Mammary epithelial cell (primary cell): ENCODE measurements at places on chromosomes 13 and 19.
A peak's percentile ranks its signal among the peaks of the same experiment; 100 is the strongest.

GRCh38 chr13:31627097-31627845, 112.1 kb upstream of the RXFP2 start:
- DNase-seq, result peak; percentile 19

DNA sequence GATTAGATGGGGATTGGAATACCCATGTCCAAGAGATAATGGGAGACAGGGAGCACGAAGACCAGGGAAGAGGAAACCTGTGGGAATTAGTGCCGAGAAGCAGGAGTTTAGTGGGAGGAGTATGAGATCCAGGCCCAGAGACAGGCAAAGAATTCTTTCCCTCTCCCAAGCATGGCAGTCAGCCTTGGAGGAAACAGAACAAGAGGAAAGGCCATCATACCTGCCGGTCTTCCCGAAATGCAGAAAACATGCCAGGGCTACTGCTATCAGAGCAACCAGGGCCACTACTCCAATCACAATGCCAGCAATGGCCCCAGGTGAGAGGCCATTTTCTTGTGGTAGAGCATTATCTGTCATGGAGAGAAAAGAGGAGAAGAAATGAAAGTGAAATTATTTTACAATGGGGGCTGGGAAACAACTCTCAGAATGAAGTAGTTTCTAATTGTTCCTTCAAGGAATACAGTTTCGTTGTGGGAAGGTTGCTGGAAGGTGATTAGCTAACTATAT, 16.1 kb downstream of the CEACAM1 start:
- DNase-seq, result no peak

DNA sequence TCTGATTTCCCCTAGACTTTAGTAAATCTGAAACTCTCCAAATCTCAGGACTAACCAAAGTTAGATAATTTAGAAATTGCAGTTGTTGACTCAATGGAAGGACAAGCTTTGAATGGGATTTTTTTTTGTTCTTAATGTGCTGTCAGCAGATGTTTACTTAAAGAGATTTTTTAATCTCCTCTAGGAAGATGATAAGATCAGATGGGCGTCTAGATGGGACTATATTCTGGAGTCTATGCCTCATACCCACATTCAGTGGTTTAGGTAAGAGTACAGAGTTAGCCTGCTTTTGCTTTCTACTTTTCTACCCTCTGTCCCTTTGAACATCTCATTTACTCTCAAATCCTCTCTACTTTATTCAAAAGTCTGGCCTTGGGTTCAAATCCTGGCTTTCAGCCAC, 39.3 kb downstream of the TM9SF2 start:
- no peak for DNase-seq

- DNase-seq, result peak; percentile 53
Measured at GRCh38 chr13:46885018-46885417, 11.8 kb downstream of the HTR2A start.

DNA sequence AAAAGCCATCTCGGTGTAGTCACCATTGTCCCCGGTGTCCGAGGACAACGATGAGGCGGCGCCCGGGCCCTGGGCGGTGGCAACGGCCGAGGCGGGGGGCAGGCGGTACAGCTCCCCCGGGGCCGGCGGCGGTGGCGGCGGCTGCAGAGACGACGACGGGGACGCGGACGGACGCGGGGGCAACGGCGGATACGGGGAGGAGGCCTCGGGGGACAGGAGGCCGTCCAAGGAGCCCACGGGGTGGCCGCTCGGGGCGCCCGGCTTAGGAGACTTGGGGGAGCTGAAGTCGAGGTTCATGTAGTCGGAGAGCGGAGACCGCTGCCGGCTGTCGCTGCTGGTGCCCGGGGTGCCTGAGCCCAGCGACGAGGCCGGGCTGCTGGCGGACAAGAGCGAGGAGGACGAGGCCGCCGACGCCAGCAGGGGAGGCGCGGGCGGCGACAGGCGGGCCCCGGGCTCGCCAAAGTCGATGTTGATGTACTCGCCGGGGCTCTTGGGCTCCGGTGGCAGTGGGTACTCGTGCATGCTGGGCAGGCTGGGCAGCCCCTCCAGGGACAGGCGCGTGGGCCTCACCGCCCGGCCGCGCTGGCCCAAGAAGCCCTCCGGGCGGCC, 3.5 kb downstream of the IRS2 start:
- DNase-seq, result no peak

- no peak for DNase-seq
Measured at GRCh38 chr19:49231804-49232203, 74.2 kb downstream of the TRPM4 start.

DNA sequence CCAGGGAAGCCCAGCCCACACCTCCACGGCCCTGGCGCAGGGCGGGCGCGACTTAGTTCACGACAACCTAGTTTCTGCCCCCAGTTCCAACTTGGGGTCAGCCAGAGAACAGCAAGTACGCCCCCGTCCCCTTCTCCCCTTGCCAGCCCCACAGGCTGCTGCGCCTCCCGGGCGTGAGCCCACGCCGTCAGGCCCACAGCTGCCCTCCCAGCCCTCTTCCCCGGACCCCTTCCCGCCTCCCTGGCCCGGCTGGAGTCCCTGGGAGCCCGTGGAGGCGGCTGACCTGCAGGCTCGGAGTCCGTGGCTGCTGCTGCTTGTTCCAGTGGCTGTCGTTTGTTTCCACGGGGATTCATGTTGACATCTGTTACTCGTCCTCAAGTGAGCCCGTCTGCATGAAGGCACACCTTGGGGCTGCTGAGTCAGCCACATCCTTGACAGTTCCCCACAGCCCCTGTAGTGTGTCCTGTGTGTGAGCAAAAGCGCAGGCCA, 86.0 kb downstream of the ATP11A start:
- DNase-seq, result no peak

DNA sequence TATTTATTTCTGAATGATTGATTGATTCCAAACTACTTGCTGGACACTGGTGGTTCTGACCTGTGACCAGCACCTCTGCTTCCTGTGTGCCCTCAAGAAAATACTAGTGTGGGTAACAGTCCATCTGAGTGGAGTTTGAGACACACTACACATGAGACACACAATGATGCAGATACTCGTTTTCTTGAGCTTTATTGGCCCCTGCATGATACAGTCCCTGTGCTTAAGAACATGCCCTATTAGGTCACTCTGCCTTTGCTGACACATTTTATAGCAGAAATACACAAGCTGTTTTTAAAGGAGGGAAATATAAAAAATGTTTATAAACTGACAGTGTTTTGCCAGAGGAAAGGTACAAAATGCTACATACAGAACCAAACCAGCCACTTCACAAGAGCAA, 126.9 kb downstream of the STK24 start:
- no peak for DNase-seq

GRCh38 chr19:48489608-48490216, 20.5 kb downstream of the CYTH2 start:
- peak; percentile 60 for DNase-seq

DNA sequence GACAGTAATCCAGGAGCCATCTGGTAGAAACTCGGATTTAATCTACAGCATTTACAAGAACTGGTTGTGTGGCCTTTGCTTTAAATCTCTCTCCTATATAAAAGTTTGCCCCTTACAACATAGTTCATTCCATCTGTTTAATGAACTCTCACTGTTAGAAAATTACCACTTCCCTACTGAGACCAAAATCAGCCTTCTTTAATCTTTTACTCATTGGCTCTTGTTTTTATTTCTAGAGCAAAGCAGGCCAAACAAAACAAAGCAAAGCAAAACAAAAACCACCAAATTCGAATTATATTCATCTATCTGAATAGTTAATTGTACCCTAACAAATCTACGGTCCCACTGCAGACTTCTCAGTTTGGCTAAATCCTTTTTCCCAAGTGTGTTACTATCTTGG, 127.0 kb downstream of the UGGT2 start:
- no peak for DNase-seq
